NCI-H2029 (cell line): ENCODE measurements at places on chromosomes 7 and 10.
A peak's percentile ranks its signal among the peaks of the same experiment; 100 is the strongest.

DNA sequence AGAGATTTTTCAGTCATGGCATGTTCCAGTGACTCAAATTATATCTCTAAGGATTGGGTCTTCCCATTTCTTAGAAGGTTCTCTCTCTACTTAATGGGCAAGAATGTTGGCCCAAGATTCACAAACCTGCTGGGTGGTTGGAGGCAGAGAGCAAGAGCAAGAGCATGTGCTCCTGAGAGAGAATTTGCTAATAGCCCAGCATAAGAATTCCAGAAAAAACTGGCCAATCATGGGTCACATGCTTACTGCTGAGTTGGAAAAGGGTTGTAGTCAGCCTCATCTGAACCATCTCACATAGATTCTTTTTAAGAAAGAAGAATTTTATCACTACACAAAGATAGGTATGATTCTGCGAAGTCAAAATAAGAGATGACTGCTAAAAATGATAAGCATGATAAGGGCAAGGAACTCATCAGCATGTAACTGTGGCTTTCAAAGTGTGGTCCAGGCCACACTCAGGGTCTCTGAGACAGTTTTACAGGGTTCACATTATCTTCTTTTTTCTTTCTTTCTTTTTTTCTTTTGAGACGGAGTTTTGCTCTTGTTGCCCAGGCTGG, 8.2 kb upstream of the VCL start:
- no peak for DNase-seq

GRCh38 chr7:91288208-91288824, 24.1 kb downstream of the FZD1 start:
- peak; percentile 34 for DNase-seq

DNA sequence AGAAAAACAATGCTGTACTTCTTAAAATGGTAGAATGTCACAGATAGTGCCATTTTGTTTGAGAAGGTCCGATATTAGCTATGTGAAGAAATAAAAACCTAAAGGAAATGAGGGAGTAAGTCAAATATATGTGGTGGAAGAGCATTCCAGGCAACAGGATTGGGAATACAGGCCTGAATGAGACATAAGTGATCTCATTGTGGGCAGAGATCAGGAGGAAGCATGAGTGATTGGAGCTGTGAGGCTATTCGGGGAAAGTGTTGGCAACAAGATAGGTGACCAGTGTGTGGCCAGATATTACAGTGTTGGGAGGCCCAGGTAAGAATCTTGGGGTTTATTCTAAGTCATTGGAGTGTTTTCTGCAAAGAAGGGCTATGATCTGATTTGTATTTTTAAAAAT, 41.3 kb upstream of the AGMO start:
- no peak for DNase-seq

DNA sequence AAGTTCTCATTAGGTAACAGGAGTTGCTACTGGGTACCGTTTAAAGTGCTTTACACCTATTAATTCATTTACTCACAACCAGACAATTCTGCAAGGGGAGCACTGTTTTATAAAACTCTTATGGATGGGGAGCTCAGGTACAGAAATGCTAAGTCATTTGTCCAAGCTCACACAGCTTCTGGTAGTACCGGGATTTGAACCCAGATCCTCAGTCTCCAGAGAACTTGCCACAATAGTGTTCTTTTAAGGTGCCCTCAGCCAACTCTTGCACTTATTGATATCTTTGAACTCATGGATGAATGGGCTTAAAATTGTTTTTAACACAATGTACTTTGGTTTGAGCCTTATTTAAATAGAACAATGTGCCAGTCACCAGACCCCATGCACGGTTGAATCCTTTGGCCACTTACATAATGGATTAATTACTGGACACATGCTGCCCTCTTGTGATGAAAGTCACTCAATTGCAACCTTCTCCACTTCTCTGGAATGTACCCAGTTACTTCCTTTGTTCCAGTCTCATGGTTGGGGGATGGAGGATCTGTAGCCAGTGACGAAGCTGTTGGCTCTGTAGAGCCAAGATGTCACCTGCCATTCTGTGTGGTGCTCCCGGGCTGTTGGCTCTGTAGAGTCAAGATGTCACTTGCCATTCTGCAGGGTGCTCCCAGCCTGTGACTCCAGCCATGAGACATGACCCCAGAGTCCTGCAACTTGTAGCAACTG, 65.6 kb downstream of the NOD1 start:
- DNase-seq, result peak; percentile 23

DNA sequence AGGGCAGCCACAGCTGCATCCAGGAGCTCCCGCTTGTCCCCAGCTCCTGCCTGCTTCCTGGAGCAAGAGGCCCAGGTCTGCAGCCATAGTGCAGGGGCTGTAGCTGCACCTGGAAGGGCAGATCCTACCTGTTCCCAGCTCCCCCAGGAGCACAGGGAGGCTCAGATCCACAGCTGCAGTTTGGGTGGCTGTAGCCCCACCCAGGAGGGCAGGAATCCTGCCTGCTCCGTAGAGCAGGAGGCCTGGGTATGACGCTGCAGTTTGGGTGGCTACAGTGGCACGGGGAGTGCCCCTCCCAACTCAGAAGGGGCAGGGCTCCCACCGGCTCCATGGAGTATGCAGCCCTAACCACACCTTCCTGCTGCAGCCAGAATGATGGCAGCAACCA, 26.7 kb upstream of the CDCA7L start:
- no peak for DNase-seq

GRCh38 chr7:153354071-153354470, 594.5 kb downstream of the ACTR3B start:
- DNase-seq, result no peak

DNA sequence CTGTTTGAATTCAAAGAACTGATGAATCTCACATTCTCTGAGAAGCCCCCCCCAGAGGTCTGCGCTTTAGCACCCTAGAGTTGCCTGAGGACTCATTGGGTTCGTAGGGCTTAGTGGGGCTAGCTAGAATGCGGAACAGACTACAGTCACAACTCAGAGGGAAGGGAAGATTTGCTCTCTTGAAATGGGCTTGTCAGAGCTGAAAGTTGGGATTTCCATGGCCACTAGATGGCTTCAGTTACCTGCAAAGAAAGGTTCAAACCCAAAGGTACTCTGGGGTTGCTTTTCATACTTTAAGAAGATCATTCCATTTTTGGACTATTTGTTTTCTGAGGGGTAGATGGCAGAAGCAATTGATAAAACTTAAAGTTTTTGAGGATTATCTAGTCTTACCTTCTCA, 205.0 kb downstream of the BBS9 start:
- peak; percentile 3 for DNase-seq

DNA sequence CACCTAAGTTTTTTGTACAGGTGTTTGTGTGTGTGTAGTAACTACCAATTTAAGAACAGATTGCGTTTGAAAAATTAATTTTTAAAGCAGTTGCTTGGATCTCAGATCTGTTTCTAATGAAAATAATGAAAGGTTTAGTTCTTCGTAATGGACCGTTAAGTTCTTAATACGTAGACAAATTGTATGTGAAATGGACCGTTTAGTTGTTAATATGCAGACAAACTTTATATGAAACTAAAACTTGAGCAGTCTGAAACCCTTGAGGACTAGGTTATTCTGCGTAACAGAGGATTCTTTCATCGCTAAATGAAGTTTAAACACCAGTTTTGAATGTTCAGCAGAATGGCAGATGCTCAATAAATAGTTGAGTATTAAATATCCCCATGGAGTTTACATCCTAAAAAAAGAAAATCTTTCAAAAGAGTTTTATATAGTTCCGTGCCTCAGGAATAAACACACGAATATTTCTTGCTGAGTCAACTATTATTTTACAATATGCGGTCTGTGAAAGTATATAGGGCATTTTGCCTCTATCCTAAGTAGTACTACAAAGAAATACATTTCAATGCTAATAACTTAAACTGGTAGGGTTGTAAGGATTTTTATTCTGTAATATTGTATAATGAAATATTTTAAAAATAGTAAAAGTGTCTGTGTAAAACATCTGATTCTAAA, 1.2 kb downstream of the DBF4 start:
- no peak for DNase-seq

- DNase-seq, result no peak
Measured at GRCh38 chr10:107915215-107915610, 750.7 kb upstream of the SORCS1 start.

DNA sequence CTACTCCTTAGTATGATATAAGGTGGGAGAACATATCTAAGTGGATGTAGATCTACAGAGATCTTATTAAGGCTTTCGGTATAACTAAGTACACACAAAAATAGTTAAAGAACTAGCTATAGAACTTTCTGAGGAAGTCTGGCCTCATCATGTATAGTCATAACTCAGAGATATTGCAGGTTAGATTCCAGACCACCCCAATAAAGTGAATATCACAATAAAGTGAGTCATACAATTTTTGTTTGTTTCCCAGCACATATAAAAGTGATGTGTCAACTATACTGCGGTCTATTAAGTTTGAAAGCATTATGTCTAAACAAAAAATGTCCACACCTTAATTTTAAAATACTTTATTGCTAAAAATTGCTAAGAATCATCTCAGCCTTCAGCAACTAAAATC, 24.7 kb upstream of the SEMA3A start:
- DNase-seq, result no peak

- no peak for DNase-seq
Measured at GRCh38 chr10:29228562-29228961, 60.3 kb upstream of the LYZL1 start.

DNA sequence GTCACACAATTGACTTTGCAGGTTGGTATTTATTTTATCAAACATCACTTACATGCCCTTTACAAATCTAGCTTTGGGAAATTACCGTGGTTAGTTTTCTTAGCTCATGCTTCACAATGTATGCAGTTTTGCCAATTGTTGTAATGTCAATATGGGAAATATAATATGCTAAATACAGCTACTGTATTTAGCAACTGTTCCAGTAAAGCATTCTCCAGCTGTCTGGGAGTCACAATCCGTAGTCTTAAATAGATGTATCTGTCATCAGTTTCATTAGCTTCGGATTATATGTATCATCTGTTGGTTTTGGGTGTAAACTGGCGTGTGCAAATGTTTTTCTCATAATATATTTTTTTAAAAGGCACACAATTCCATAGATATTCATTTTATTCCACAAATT, 19.4 kb upstream of the AHR start:
- DNase-seq, result no peak

GRCh38 chr7:150665896-150666295, 19.6 kb upstream of the GIMAP2 start:
- DNase-seq, result no peak

- peak; percentile 45 for DNase-seq
Measured at GRCh38 chr7:82335927-82336326, 107.7 kb downstream of the CACNA2D1 start.

DNA sequence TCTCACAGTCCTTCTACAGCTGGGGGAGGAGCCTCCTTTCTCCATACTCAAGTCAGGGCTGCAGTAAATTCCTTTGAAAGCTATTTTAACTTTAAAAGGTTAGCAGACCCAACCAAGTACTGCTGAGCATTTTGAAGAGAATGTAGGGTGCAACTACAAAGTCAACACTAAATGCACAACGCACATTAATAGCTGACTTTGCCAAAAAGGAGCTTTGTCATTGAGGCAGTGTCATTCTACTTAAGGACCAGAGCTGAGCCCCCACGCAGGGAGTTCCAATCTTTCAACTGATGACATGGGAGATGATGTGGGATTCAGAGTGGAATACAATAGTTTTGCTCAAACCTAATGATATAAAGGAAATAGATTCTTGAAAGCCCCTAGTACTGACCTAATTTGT, 20.3 kb downstream of the TECTB start:
- DNase-seq, result no peak

GRCh38 chr7:109154748-109155147, 585.1 kb downstream of the DNAJB9 start:
- no peak for DNase-seq

- peak; percentile 36 for DNase-seq
Measured at GRCh38 chr7:130345136-130345535, 520 bp downstream of the CPA5 start.

- no peak for DNase-seq
Measured at GRCh38 chr7:72540106-72540611, 128.0 kb upstream of the CALN1 start.

GRCh38 chr7:116948934-116949333, 4.4 kb upstream of the ST7 start:
- peak; percentile 69 for DNase-seq

GRCh38 chr10:64316416-64316815, 795.2 kb downstream of the REEP3 start:
- DNase-seq, result no peak

- DNase-seq, result no peak
Measured at GRCh38 chr10:13102002-13102794, 2.2 kb downstream of the OPTN start.
